ENCODE measurements at places on chromosomes 12 and 14.
A peak's percentile ranks its signal among the peaks of the same experiment; 100 is the strongest.

DNA sequence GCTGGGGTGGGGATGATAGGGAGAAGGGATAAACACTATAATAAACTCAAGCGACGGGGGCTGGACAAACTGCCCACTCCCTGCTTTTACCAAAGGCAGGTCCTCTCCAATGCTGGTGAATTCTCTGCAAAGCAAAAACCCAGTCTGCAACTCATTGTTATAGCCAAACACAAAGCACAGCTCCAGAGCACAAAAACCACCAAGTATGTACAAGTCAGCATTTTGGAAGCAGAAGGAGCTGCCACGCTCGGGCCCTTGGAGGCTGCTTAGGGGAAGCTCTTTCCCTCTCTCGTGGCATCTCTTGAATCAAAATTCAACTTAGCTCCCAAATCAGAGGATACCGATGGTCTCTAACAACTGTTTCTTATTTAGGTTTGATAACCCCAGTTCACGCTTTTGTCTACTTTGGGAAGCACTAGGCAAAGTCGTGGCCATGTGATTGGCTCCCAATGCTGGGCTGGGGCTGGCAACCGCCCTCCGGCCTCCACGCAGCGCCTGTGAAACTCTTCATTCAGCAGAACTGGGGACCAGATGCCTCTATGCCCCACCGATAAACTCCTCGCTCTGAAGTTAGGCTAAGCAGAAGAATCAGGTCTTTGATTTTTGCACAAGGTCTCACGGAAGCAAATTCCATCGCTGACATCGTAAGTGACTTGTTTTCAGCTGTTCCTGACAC is 158.5 kb upstream of the FOXN3 start:
- no peak for DNase-seq

GRCh38 chr12:91023326-91024004 is 18.7 kb upstream of the EPYC start:
- DNase-seq = peak; percentile 87

- no peak for DNase-seq
Observed at GRCh38 chr14:88322504-88323085, 474 bp downstream of the KCNK10 start.

DNA sequence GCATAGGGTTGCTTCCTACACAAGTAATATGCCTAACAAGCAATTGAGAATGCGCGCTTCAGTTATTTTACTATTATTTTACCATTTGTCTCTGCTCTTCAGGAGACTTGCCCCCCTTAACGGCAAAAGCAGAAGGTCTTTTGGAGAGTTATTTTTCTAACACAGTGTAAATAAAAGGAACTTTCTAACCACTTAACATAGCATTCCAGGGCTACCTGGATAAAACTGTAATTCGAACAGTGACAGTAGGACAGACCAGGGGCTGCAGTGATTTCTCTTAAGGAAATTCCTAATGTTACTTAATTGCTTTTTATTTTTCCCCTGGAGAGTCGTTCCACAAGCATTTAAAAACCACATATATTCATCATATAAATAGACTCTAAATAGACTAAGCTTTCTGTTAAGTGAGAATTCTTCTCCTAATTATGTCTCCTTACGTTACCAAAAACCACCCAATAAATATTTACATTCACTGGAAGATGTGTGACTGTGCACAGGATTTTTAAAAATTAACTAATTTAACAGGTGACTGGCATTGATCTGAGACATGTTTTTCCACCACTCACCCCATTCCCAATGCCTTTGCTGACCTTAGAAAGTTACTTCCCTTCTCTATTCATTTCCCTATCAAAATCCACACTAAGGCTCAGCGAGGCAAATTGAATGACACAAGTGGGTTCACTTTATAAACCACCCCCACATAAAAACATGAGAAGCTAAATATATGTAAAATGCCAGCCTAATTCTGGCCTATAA is 72.4 kb downstream of the RNF34 start:
- no peak for DNase-seq

GRCh38 chr12:46830731-46831334 is 5.0 kb upstream of the SLC38A4 start:
- no peak for DNase-seq

DNA sequence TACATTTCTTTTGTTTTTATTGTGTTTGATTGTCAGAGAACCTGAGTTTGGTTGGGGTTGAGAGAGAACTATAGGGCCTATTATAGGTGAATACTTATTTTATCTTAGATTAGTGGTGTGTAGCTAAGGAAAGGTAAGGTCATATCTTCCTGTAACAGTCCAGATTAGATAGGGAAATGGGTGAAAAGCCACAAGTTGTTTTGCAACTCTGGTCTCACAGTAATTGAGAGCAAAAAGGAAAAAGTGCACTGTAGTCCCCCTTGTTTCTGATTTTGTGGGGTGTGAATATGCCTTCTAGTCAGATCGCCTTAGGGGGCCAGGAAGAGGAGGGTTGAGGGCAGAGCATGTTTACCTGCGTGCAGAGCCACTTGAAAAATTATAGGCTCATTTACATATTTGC is 8.9 kb downstream of the MSRB3 start:
- DNase-seq = no peak

DNA sequence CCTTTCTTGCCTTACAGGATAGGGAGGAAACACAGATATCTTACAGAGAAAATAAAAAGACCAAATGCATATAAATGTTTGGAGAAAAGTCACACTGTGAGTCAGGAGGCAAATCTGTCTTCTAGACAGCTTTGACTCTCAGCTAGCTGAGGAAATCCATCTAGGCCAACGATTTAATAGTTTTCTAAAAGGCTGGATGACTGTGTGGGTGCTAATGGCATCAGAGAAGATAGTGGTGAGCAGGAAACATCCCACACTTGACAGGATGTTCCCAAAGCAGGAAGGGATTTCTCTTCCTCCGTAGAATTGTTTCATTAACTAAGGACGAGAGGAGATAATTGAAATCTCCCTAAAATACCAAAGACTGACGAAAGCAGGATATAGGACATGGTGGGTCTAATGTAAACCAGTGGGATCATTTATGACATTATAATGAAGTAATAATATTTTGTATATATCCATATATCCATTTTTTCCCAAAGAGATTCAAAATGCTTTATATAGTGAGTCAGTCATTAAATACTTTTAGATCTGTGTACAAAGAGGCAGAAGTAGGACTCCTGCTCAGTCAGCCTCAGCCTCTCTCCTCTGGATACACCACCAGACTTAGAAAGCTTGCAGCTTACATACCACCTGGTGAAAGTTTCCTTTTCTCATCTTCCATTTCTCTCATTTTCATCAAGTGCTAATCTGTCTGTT is 44.3 kb upstream of the PSMA6 start:
- no peak for DNase-seq

DNA sequence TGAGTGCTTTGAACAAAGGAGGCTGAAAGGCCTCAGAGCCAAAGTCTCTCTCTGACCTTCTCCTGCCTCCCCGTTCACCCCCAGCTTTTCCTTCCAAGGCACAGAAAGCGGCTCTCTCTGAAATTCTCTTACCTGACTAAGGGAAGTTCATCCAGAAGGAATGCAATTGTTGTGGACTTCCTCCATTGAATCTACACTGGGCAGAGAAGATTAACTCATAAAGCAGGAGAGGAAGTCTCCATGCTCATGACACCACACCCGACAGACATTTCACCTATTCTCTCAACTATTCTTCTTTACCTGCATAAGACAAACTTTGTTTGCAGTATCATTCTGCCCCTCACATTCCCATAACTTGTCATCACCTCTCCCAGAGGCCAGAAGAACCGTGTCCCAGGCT is 129.3 kb upstream of the CCDC175 start:
- DNase-seq = no peak

DNA sequence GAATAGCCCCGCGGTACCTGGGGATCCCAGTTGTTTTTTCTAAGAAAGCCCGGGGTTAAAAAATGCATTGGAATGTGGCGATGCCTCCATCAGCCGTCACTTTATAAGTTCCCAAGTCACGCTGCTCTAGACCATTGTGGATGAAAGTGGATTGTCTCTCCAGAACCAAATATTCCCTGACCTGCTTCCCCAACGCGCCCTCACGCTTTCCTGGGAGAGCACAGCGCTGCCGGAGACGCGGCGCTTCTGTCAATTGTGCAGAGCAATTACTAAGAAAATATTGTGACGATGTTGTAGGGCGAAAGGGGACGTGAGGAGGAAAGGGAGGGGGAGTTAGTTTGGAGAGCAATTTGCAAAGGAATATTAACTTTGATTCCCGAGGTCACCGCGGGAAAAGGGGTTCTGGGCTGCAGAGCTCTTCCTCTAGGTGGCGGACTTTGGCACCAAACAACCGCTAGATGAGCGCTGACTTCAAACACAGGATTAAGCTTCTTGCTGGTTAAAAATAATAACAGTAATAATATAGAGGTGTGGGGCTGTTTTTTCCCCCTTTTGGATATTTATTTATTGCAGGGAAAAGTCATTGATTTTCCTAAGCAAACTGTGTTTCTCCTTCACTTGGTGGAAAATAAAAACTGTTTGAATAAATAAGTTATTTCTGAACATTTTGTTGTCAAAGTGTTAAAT is 9.6 kb upstream of the FOXG1 start:
- peak; percentile 43 for DNase-seq

- DNase-seq = no peak
Observed at GRCh38 chr14:26023967-26024366, 573.9 kb downstream of the NOVA1 start.

GRCh38 chr12:4932576-4932975 is 22.9 kb downstream of the KCNA1 start:
- DNase-seq = no peak

GRCh38 chr14:72177251-72177650 is 245.0 kb downstream of the RGS6 start:
- no peak for DNase-seq

GRCh38 chr12:57735952-57736740 is 2.4 kb downstream of the AGAP2 start:
- peak; percentile 60 for DNase-seq

DNA sequence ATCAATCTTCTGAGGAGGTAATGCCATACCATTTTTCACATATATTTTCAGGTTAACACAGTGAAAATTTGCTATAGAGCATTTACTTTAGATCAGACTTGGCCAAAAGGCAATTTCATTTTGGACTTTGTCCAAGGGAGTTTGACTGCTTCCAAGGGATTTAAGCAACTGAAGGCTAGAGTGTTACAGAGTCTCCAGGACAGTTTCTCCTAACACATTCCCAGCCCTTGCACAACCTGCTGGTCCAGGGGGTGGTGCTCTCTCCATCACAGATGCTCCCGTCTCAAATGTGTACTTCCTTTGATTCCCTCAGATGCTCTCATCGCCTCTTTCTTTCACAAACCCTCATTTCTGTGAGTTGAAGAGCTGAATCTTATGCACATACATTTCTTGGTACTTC is 143.1 kb downstream of the TPH2 start:
- peak; percentile 1 for DNase-seq

GRCh38 chr12:7512553-7512952 is 9.0 kb upstream of the CD163 start:
- DNase-seq = peak; percentile 98

- no peak for DNase-seq
Observed at GRCh38 chr12:111160350-111161241, 208.3 kb downstream of the PHETA1 start.

DNA sequence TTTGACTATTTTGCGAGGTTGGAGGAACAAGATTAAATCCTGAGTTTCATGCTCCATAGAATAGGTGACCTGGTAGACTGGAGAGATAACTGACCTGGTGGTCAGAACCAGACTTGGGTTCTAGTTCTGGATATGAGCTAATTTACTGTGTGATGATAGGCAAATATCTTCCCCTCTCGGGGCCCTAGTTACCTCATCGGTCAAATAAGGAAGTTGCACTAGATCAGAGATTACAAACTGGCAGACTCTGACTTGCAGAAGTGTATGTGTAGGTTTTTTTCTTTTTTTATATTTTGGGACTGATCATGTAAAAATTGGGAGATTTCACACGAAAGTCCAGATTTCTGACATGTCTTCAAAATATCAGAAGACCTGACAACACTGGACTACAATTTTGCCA is 37.0 kb downstream of the RPH3A start:
- DNase-seq = no peak

DNA sequence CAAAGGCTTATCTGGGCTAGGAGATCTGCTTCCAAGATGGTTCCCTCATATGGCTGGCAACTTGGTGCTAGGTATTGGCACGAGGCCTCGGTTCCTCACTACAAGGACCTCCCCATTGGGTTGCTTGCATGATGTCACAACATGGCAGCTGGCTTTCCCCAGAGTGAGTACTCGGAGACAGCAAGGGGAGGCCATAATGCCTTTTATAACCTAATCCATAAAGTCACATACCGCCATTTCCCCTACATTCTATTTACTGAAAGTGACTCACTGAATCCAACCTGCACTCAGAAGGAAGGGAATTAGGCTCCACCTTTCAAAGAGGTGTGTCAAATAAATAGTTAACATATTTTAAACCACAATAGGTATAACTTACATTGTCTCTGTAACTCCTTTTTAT is 130.9 kb downstream of the SAMD4A start:
- no peak for DNase-seq

- no peak for DNase-seq
Observed at GRCh38 chr12:53196486-53196885, 10.6 kb downstream of the ITGB7 start.

DNA sequence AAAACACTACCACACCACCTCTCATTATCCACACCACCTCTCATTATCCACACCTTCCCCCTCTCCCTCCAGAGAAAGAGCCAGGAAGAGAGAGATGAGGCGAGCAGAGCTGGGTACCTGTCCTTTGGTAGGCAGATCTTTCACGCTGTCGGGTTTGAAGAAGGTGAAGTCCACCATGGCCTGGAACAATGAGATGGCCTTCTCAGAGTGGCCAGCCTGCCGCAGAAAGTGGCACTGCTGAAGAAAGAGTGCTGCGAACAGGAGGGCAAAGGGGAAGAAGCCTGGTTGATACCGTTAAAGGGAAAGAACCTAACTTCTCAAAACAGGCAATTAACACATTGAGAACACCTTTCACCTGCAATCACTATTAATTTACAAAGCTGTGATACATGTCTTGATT is 30.6 kb downstream of the NRDE2 start:
- no peak for DNase-seq

DNA sequence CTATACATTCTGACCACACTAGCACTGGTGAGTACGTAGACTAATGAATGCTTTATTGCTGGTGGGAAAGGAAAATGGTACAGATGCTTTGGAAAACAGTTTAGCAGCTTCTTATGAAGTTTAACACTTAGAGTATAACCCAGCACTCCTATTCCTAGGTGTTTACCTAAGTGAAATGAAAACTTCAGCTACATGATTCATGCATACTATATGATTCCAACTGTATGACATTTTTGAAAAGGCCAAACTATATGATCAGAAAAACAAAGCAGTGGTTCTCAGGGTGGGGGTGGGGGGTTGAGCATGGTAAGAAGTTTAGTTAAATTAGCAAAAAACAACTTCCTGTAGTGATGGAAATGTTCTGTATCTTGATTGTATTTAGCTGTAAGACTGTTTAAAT is 22.1 kb upstream of the ARID4A start:
- DNase-seq = no peak

- DNase-seq = peak; percentile 49
Observed at GRCh38 chr12:90262251-90262650, 553.6 kb upstream of the ATP2B1 start.

GRCh38 chr12:113050795-113051194 is 5.7 kb upstream of the DTX1 start:
- no peak for DNase-seq
